ENCODE measurements at places on chromosomes 16 and 17. TPM values are rescaled to one million over a fixed set of nuclear protein-coding genes. Genes with fewer than 3 reads are reported as not detected.

SHCBP1 gene
- 18.3 TPM for total RNA-seq

ARL17A gene
- total RNA-seq: 2.2 TPM

CSHL1 gene
- total RNA-seq: not detected

KRTAP1-5 gene
- total RNA-seq: 34.8 TPM

PRSS22 gene
- total RNA-seq: not detected

NHLRC4 gene
- 0.56 TPM for total RNA-seq

ACD gene
- 15.6 TPM for total RNA-seq

SMPD3 gene
- total RNA-seq: not detected

CDH3 gene
- total RNA-seq: not detected

TEKT5 gene
- total RNA-seq: not detected

HERPUD1 gene
- total RNA-seq: 148 TPM

PNMT gene
- not detected for total RNA-seq

DNA sequence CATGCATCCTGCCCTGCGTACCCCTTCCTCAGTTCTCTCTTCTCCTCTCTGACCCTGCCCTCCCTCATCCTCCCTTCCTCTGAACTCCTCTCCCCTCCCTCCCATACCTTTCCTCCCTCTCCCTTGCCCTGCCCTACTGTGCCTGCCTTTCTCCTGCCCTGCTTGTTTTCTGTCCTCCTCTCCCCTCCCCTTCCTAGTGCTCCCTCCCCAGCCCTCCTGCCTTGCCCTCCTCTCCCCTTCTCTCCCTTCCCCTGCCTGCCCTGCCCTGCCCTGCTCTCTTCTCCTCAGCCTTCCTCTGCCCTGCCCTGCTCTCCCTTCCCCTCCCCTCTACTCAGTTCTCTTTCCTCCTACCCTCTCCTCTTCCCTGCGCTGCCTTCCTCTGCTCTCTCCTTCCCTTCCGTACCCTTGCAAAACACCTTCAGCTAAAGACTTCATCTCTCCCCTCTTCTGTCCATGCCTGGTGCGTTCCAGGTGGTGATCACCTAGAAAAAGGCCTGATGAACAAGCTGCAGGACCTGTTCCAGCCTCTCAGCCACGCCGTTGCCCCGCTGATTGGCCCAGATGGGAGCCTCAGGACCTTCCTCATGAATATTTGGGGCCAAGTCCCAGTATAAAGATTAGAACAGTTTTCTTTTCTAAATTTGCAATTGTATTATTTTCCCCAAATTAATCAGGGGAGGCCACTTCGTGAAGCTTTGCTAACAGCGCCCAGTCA lies 290.5 kb downstream of the CPPED1 start:
- DNase-seq: no peak

DNA sequence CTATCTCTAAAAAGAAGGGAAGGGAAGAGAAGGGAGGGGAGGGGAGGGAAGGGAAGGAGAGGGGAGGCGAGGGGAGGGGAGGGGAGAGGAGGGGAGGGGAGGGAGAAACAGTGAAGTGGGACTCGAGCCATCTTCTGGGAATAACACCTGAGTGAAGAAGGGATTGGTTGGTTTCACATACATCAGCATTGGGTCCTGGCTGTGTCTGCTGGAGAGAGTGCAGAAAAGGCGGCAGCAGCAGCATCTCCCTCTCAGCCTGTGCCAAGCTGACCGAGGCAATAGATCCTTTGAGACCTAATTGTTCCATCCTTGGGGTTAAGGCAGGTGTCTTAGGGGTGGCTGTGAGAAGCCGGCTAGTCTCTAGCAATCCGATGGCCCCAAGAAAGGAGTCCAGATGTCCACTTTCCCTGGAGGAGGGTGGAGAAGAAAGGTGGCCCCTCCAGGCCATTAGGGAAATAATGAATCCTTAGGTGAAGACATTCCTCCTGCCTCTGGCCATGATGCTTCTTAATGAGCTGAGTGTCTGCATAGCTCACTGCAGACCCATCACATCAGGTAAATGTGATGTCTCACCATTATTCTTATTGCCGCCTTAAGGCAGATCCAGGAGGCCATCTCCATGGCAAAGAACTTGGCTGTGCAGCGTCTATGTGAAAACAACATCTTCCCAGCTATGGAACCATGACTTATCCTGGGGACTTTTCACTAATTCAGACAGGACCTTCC lies 71.6 kb downstream of the WIPI1 start:
- DNase-seq: no peak

GRCh38 chr16:89292443-89293078 lies 75.1 kb downstream of the ZNF778 start:
- no peak for DNase-seq

DNA sequence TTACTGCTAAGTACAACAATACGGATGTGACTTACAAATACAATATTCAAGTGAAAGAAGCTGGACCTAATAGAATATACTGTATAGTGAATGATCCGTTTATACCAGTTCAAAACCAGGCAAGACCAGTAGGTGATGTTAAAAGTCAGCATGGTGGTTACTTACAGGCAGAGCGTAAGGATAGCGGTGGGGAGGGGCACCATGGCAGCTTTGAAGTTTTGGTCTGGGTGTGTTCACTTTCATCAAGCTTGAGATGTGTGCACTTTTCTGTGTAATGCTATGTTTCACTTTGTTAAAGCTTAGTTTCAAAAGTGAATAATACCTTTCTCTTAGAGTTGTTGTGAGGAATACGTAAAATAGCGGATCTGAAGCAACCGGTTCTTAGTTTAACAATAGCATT lies 16.5 kb upstream of the SLC35G3 start:
- DNase-seq: no peak

GRCh38 chr16:15466131-15466530 lies 31.7 kb downstream of the BMERB1 start:
- no peak for DNase-seq

DNA sequence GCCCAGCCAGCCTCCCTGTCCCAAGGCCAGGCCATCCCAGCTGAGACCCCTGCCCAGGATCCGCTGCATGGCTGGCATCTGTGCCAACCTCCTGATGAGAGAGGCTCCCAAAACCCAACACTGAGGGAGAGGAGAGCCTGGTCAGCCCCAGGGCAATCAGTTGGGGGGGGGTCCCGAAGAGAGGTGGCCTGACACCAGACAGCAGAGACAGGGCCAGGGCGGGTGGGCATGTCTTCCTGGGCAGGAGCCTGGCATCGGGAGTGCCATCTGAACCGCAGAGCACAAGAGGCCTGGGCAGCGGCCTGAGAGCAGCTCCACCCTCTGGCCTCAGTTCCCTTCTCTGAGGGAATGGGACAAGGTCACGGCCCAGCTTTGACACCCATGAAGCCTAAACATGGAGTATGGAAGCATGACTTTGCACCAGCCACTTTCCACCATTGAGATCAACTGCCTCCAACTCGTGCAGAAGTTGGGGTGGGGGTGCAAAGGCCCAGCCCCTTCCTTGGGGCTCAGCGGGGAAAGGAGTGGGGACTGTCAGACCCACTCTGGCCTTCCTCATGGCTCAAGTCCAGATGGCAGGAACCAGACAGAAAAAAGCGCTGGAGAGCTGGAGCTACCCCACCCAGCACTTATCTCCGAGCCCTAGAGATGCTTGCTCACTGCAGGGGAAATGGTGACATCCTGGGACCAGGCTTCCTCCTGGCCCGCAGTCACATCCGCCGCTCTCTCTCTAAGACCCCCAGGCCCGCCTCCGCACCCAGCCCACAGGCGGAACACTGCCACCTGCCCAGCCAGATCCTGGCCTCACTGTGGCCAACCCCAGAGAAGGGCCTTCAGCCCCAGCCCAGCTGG lies 9.7 kb downstream of the RHBDF2 start:
- no peak for DNase-seq

DNA sequence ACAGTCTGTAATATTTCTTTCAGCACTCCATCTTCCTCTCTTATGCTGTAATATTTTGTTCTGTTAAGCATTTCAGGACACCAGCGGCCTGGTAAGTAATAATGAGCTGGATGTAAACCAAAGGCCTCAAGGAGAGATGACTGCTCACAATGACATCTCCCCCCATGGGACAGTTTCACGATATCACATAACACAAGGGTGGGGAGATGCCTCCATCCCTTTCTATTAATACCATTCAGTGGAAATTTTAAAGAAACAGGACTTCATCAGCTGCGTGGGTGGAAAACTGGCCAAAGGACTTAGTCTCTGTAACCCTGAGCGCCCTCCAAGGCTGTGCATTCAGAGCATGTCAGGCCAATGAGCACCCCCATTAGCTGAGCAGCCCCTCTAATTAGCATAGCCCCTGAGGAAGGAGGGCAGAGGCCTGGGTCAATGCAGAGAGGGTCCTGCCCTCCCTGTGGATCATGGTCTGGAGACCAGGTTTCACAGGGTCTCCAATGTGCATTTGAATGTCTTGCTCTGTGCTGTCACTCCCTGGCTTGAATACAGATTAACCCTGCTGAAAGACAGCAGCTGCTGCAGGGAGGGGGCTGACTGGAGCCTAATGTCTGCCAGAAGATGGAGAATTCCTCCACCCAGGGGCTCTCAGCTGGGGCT lies 156.4 kb downstream of the HS3ST2 start:
- no peak for DNase-seq

GRCh38 chr17:17304521-17304985 lies 1.4 kb downstream of the NT5M start:
- no peak for DNase-seq

DNA sequence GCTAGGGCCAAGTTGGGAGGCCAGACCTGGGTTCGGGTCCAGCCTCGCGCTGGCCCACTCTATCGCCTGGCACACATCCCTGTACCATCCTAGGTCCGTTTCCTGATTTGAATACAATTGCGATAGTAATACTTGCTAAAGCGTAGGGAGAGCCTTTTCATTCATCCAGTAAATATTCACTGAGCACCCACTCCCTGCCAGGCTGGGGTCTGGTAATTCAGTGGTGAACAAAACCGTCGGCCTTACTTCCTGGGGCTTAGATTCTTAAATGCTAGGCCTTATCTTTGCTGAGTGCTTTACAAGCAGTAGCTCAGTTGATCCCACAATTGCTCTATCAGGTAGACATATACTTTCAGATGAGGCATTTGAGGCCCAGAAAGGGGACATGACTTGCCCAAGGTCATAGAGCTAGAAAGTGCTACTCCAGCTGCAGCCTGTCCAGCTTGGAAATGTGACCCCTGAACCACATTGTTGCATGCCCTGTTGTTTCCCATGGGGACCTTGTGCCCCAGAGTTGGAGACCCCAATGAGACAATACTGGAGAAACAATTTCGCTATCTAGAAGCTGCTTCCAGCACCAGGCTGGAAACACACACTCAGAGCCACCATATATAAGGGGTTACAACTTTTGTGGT lies 691 bp downstream of the USB1 start:
- no peak for DNase-seq

DNA sequence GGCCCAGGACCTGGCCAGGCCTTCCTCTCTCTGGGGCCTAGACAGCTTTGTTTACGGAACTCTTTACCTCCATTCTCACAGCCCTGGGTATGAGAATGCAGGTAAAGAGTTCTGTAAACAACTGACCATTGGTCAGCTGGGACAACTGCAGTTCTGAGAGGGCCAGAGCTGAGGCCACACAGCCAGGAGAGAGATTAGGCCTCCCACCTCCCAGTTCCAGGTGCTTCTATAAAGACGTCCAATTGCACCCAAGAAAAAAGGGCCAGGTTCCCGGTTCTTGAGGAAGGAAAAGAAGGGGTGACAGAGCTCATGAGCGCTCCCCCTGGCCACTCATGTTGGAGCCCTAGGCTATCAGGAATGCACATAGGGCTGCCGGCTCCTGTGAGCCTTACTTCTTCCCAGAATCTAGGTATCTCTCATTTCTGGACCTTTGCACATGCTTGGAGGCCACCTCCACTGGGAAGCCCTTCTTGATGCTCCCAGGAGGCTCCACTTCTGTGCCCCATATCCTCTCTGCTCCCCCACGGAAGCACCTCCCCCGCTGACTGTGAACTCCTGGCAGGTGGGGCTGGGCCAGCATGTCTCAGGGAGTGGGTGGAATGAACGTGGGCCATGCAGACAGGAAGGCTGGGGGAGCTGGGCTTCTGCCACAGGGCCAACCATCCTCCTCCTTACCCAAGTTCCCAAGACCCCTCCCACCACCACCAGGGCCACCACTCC lies 13.1 kb downstream of the CNGB1 start:
- DNase-seq: no peak

GRCh38 chr16:87240211-87241136 lies 76.7 kb downstream of the C16orf95 start:
- peak; percentile 21 for DNase-seq

GRCh38 chr16:81220349-81220748 lies 18.1 kb upstream of the BCO1 start:
- no peak for DNase-seq

GRCh38 chr17:39218906-39219305 lies 6.8 kb downstream of the STAC2 start:
- no peak for DNase-seq

DNA sequence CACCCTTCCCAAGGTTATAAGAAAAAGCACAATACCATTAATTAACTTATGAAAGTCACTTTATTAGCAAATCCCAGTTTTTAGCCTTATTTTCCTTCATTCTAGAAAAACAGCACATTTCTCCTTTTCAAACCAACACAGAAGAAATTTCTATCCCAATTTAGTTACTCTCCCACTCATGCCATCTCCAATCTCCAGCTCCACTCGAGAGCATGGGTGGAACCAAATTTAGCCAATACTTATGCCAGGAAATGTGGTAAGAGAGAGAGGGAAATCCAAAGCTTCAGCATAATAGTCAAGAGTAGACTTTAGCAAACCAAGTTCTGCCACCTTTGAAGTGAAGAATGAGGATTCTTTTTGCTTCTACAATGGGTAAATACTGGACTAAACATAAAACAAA lies 288.8 kb downstream of the KIF2B start:
- no peak for DNase-seq

DNA sequence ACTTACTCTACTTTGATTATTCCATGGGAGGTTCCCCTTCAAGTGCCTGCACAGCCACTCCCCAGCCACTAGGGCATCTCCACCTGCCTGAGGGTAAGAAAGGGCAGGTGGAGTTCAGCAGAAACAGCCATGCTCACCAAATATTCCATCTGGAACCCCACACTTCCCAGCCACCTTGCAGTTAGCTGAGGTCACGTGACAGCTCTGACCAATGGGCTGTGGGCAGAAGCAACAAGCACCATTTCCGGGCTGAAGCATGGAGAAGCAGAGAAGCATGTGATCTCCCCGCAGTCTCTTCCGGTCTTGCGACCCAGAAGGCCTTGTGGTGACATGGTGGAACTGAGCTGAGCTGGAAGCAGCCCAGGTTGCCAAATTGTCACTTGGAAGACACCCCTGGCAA lies 108.6 kb downstream of the CCT6B start:
- no peak for DNase-seq

GRCh38 chr17:66468241-66469087 lies 166.1 kb downstream of the PRKCA start:
- peak; percentile 26 for DNase-seq

DNA sequence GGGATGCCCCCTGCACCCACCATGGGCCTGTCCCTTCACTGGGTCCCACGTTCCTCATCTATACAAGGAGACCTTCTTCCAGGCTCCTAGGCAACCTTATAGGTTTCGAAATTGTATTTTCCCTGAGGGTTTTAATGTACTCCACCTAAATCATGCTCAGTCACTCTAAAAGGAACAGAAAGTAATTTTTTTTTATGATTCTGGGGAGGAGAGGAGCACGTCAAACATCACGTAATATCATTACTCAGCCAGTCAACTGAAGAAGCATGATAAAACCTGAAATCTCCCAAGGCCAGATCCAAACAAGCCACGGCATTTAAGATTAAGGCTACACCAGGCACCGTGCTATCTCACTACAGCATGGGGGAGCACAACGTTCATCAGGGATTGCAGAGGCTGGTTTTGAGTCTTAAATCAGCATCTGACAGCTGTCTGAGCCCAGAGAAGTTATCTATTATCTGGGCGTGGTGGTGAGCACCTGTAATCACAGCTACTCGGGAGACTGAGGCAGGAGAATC lies 3.9 kb upstream of the TMEM114 start:
- no peak for DNase-seq

- no peak for DNase-seq
Observed at GRCh38 chr17:4405038-4405669, 28.6 kb upstream of the SPNS3 start.

- peak; percentile 92 for DNase-seq
Observed at GRCh38 chr17:39139161-39139511, 12.3 kb downstream of the PLXDC1 start.
